ENCODE measurements at places on chromosomes 11 and 22.

- no peak for DNase-seq
These were observed 4.6 kb downstream of the NLRP6 start for GRCh38 chr11:282630-283360.

DNA sequence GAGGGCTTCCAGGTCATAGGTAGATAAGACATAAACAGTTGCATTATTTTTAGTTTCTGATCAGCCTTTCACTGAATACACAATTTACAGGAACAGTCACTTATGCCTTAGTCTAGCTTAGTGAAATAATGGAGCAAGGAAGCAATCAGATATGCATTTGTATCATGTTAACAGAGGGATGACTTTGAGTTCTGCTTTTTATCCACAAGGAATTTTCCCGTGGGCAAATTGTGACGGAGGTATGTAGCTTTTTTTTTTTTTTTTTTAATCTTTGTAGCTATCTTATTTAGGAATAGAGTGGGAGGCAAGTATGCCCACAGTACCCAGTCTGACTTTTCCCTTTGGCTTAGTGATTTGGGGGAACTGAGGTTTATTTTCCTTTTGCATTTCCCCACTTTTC lies 3.4 kb upstream of the NLRP10 start:
- DNase-seq, result no peak

DNA sequence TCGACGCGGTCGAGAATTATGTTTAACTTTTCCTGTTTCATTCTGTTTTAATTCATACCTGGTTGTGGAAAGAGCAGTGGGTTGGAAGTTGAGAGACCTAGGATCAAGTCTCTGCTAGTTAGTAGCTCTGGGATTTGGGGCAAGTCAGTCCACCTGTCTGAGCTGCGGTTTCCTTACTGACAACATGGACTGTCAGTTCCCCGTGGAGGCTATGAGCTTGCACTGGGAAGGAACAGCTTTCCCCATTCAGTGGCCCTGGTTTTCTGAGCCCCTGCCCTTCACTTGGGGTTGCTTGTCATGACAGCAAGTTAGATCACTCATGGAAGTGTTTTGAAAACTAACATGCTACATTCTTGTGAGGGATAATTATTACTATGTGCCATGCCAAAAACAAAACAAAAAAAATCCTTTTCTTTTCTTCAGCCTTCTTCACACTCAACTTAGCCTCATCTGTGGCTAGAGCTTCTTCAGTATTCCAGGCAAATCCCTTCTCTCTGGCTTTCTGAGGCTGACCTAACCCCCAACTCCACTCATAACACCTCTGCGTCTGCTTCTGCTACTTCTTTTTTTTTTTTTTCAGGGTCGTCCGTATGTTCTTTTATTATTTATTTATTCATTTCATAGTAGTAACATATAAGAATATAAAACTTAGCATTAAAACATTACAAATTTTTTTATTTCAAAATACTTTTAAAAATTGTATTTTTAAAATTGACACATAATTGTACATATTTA lies 43.0 kb upstream of the ZBED5 start:
- DNase-seq, result peak; percentile 21

GRCh38 chr11:107043242-107044006 lies 25.1 kb upstream of the GUCY1A2 start:
- DNase-seq, result peak; percentile 1

- DNase-seq, result peak; percentile 32
These were observed 9.0 kb downstream of the DGAT2 start for GRCh38 chr11:75777461-75778110.

GRCh38 chr11:78217650-78218541 lies 29.2 kb downstream of the USP35 start:
- no peak for DNase-seq

DNA sequence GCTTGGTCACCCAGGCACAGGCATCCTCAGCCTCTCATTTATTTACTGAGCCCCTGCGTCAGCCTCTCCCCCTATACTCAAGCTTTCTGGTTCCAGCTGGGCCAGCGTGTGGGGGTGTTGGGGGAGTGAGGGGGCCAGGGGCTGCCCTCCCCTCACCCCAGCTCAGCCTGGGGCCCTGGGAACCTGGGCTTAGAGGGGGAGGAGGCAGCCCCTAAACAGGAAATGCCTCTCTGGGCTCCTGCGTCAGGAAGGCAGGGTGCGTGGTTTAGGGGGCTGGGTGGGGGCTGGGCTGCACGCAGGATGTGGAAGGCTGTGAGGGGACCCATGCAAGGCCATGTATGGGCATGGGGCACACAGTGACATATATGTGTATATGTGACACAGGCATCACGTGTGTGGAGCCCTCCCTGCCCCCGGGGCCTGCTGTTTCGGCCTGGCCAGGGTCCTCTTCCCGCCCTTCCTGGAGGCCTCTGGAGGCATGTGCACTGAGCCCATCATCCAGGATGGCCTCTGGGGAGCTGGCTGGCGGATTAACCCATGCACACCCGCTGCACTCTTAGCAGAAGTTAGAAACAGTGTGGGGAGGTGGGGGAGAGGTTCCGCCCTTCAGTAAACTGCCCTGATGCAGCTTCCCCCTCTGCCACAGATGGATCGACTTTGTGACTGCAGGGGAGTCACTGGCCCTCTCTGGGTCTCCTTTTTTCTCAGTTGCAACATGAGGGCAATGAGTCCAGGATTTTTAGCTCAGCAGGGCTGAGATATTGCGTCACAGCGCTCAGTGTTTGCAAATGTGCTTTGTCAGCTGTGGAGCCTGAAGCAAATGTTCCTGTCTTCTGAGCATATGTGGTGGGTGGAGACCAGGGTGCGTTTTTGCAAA lies 1.1 kb upstream of the CD248 start:
- peak; percentile 80 for DNase-seq

DNA sequence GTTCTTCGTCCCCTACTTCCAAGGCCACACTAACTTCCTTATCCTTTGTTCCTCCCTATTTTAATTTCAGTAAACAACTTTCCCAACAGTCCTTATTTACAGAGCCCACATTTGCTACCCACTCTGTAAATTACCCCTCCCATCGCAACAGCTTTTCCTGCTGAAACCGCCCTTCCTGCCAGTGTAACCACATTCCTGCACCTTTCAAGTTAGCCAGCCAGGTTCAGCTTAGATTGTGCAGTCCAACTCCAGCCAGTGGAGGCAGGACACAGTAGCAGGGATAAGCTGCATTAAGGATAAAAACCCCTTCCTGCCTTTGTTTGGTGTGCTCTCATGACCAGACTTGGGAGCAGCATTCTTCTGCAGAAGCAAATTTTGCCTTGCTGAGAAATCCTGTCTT lies 768.3 kb upstream of the ARHGAP42 start:
- DNase-seq, result no peak

- DNase-seq, result no peak
These were observed 2.1 kb upstream of the DRD2 start for GRCh38 chr11:113477321-113477720.

DNA sequence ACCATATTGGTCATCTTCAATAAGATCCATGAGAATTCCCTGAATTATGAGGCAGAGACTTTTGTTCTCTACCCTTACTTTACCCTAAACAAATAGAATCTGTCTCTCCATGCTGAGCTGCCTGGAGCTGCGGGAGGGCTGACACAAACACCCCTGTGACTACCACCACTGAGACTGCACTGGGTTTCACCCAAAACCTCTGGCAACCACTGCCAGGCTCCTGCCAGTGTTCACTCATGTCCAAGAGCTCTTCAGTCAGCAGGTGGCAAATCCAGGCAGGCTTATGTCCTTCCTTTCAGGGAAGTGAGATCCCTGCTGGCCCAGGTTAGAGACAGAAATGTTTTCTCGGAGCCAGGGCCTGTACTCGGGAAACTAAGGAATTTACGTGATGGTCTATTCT lies 1105.3 kb downstream of the LRRC4C start:
- DNase-seq, result no peak

DNA sequence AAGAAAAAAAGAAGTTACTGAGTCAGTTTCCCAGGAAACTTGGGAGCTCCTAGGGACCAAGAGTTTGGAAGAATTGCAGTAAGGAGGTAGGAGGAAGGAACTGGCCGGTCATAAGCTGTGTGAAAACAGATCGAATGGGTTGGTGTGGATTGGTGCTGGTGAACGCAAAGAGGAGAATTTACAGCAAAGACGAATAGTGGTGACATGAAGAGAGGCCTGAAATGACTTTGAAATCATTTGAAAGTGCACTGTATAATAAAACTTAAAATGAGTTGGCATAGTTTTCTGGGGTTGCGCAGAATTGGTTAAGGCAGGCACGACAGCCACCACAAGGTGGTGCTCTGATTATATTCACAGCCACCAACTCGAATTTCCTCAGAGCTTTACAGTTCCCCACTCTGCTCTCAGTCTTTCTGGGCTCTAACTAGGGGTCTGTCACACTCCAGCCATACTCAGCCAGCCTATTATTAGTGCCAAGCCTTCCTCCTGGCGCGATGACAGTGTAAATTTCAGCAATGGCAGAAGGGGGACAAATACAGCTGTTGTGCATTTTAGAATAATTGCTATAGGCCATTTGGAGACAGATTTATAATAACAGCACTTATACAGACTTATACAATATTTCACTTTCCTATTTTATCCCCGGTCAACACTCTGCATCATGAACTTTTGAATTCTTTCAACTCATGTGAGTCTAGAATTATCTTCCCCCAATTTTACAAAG lies 8.3 kb upstream of the HTR3B start:
- DNase-seq, result peak; percentile 59

- peak; percentile 59 for DNase-seq
These were observed 9.6 kb upstream of the PDE2A start for GRCh38 chr11:72683782-72684200.
